Bronchial epithelial cell (primary cell): ENCODE measurements at places on chromosomes 4 and X.

GRCh38 chr4:13542577-13543031 lies 1.7 kb downstream of the NKX3-2 start:
- no peak for DNase-seq

DNA sequence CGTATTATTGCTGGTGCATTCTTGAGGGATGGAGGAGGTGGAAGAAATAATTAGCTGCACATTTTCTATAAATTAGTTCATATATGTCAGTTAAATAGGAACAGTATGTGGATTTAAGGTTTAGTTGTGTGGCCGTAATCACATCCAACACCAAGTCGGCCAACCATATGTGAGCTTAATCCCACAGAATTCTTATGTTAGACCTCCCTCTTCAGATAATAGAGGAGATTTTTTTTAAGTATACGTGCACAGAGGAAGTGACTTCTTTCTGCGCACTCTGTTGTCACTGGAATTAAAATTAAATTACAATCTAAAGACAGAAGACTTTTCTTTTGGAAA lies 2.1 kb downstream of the SEPTIN11 start:
- DNase-seq: no peak

GRCh38 chr4:35325908-35326453 lies 918.3 kb downstream of the ARAP2 start:
- no peak for DNase-seq

GRCh38 chr4:177384856-177385397 lies 57.3 kb downstream of the AGA start:
- no peak for DNase-seq

GRCh38 chrX:84666086-84666485 lies 163.8 kb upstream of the HDX start:
- no peak for DNase-seq

DNA sequence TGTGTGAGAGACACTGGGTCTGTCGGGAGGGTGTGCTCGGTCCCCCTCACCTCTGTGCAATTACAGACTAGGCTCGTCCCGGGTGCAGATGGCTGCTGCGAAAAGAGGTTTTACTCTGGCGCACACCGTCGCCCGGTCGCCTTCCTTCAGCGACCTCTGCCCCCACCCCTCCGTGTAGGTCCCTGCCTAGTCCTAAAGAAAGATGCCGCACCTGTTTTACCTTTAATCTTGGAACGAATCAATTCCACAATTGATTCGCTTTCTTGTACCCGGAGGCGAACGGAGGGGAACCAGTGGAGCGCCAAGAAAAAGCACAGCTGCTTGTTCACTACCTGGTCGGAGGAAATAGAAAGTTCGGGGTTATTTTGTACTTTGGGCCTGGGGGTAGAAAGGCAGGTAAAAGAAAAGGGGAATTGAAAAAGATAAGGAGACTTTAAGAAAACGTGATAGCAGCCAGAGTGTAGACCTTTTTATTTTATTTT lies 1.2 kb downstream of the NPNT start:
- no peak for DNase-seq

GRCh38 chrX:103330681-103331288 lies 746 bp downstream of the TCEAL7 start:
- no peak for DNase-seq

- peak; percentile 29 for DNase-seq
Measured at GRCh38 chr4:146998157-146998556, 52.5 kb upstream of the TTC29 start.

DNA sequence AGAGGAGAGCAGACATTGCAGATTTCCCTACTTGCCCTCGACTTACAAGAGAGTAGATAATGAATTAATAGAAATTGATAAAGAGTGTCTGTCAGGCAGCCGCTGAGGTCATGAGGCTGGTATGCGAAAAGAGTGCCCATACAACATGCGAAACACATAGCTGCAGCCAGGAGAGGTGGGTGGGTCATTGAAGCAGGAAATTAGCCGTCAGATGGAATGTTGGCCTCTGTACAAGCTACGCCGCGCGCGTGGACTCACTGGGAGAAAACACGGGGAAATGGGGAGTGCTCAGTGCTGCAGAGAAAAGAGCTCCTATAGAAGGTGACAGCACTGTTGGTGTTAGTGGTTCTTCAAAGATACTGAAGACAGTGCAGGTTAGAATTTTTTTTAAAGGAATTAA lies 125.1 kb downstream of the RAPGEF2 start:
- DNase-seq: peak; percentile 87

- DNase-seq: no peak
Measured at GRCh38 chr4:37602454-37603069, 83.6 kb downstream of the RELL1 start.

- DNase-seq: no peak
Measured at GRCh38 chr4:122824616-122825015, 2.0 kb upstream of the FGF2 start.

GRCh38 chr4:95889662-95890061 lies 49.8 kb downstream of the PDHA2 start:
- peak; percentile 25 for DNase-seq

DNA sequence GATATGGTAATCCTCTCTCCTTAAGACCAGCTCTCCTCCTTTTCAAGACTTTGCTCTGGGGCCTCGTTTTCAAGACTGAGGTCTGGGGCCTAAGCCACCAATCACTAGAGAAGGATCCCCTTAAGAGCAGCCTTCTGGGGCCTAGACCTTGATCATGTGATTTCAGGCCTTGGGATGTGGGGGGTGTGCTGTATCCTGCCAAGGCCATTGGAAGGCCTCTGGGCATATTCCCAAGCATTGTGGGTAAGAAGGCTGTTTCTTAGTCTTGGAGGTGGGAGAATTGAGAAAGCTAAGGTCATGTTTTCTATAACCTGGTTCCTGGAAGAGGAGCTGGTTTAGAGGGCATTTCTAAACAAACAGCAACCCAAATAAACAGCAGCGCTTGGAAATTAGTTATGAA lies 12.1 kb downstream of the TMEM164 start:
- DNase-seq: no peak

GRCh38 chr4:83832110-83832825 lies 296.4 kb downstream of the GPAT3 start:
- no peak for DNase-seq

DNA sequence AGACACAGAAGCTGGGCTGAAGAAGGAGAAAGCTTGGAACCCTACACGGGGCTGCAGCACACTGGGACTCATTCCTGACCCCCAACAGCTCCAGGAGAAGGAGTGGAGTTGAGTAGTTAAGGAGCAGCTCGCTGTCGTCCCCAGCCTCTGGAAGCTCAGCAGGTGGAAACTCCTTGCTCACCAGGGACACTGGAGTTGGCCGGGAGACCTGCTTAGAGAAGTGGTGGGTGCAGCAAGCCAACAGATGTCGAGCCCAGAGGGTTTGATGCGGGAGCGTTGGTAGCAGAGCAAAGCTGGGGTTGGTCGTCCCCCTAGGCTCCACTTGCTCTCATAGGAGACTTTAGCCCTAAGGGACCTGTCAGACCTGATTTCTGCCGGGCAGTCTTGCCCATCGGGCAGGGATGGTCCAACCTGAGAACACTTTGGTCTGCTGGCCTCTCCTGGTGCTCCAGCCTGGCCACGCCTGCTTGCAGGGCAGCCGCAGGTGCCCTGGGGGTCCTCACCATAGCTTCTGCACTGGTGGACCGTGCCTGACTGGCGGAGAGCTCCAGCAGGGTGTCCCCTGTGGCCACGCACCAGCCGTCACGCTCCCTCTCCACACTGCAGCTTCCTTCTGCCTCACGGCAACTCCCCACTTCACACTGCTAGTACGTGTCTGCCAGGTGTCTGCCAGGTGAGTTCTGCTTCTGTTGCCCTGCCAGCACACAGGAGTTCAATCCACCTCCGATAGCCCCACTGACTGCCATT lies 353.7 kb downstream of the GASK1B start:
- DNase-seq: no peak

- DNase-seq: no peak
Measured at GRCh38 chr4:139978692-139979091, 175.3 kb downstream of the MAML3 start.

DNA sequence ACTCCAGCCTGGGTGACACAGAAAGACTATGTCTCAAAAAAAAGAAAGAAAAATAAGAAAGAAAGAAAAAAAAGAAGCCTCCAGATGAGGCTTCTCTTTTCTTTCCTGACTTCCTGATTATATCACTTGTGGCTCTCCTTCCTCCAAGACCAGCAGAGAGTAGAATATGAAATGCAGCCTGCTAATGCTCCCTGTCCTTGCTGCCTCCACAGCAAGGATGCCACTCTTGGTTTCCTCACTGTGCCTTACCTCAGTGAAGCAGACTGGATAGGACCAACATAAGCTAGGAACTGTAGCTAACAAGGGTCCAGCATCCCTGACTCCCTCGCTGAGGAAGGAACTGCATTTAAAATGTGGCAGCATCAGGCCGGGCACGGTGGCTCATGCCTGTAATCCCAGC lies 11.7 kb downstream of the SLC25A43 start:
- DNase-seq: no peak

- peak; percentile 78 for DNase-seq
Measured at GRCh38 chr4:53688186-53688790, 97.0 kb upstream of the LNX1 start.

DNA sequence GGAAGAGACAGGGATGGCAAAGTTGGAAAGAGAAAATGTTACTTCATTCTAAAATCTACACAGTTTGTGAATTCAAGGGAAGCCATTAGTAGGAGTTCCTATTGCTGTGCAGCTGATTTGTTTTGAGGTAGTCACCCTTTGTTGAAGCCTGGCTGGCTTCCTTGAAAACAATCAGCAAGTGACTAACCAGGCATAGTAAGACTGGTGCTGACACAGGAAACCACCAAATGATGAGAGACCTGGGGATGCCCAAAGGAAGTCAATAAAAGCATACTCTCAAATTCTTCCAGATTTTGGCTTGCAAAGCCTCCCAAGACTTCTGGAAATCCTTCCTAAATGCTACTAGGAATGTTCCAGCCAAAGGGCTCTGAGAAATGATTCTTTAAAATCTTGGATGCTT lies 23.9 kb upstream of the PRDM8 start:
- DNase-seq: peak; percentile 88

GRCh38 chrX:20354505-20354904 lies 87.8 kb upstream of the RPS6KA3 start:
- no peak for DNase-seq

- peak; percentile 56 for DNase-seq
Measured at GRCh38 chrX:19682712-19683331, 167.5 kb upstream of the MAP3K15 start.

DNA sequence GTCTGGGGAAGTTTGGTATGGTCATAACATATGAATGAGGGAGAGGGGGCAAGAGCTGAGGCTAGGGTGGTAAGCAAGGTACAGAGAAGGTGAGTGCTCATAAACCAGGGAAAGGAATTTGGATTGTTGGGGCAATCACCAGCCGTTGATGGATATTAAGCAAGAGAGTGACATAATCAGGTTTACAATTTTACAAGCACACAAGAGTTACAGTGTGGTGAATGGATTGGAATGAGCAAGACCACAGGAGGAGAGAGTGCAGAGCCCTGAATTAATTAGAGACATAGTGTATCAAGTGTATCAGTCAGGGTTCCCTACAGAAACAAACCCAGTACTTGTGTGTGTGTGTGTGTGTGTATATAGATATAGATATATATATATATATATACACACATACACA lies 18.7 kb upstream of the FMR1NB start:
- DNase-seq: peak; percentile 9

DNA sequence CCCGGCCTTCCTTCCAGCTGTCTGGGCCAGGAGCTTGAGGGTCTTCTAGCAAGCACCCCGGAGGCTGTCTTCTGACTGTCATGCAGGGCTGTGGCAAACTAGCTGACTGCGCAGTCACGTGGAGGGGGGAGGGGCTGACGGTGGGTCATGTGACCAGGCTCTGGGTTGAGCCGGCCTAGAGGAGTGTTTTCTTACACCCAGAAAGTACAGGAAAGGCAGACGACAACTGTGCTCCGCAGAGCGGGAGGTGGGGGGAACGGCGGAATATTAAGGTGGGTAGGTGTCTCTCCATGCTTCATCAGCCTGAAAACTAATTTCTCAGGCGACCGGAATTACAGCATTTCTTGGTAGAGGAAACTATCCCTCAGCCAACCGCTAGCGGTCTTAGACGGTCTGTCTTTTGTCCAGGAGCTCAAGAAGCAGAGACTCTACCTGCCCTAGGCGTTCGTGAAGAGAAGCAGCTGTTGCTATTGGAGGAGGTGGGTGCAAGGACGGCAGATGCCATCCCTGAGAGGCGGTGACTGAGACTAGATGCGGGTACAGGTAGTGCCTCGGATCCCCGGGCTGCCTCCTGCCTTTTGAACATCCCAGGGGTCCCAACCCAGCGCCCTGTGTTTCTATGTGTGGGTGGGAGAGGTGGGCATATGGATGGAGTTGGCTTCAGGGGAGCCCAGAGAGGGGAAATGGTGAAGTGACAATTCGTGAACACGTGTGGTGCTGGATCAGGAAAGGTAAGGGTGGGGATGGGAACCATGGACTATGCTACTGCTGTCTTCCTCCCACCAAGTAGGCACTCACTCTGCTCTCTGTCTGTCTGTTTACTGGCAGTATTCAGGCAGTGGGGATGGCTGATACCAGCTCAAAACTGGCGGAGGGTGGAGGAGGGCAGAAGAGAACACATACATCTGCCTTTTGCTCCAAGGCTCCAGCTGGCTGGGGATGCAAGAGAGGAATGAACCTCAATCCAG lies 8.8 kb downstream of the GPRASP1 start:
- DNase-seq: peak; percentile 51

- no peak for DNase-seq
Measured at GRCh38 chr4:165294907-165295306, 32.6 kb upstream of the MSMO1 start.

- no peak for DNase-seq
Measured at GRCh38 chrX:55521687-55522086, 32.0 kb upstream of the USP51 start.

DNA sequence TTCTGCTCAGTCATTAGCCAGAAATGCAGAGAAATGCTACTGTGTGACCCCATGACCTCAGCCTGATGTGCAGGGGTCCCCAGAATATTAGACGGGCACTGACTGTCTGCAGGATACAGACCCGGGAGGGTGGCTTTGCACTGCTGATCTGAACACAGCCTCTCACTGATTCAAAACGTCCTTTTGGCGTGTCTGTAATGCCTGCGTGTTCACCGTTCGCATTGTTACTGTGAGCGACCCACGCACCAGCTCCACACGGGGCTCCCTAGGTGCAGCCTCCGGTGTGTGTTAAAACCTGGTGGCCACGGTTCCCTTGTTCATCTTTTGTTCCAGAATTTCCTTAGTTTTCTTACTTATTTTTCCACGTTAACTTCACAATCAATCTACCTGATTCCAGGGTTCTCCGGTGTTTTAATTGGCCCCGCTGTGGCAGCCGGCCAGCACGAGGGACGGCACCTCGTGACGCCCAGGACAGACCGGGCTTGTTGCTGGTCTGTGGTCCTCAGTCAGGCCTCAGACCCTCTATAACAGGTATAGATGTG lies 32.0 kb upstream of the SPON2 start:
- no peak for DNase-seq
